ENCODE measurements at places on chromosomes 7 and 10.

GRCh38 chr7:3649250-3649649 is 348.2 kb downstream of the SDK1 start:
- no peak for DNase-seq

DNA sequence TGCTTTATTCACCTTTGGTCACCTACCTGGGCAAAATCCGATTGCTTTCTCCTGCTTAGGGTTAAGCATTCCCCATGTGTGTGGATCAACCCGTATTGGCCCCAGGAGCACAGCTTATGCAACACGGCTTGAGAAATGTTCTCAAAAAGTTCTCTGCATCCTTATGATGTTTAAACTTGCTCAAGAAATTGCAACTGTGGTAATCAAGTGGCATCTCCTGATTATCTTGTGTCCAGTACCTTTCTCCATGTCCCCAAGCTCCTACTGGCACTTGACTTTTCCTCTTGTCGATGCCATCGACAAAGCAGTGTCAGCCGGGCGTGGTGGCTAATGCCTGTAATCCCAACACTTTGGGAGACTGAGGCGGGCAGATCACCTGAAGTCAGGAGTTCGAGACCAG is 4.7 kb upstream of the PKD2L1 start:
- no peak for DNase-seq

- no peak for DNase-seq
Observed at GRCh38 chr7:30928254-30928872, 16.7 kb downstream of the AQP1 start.

DNA sequence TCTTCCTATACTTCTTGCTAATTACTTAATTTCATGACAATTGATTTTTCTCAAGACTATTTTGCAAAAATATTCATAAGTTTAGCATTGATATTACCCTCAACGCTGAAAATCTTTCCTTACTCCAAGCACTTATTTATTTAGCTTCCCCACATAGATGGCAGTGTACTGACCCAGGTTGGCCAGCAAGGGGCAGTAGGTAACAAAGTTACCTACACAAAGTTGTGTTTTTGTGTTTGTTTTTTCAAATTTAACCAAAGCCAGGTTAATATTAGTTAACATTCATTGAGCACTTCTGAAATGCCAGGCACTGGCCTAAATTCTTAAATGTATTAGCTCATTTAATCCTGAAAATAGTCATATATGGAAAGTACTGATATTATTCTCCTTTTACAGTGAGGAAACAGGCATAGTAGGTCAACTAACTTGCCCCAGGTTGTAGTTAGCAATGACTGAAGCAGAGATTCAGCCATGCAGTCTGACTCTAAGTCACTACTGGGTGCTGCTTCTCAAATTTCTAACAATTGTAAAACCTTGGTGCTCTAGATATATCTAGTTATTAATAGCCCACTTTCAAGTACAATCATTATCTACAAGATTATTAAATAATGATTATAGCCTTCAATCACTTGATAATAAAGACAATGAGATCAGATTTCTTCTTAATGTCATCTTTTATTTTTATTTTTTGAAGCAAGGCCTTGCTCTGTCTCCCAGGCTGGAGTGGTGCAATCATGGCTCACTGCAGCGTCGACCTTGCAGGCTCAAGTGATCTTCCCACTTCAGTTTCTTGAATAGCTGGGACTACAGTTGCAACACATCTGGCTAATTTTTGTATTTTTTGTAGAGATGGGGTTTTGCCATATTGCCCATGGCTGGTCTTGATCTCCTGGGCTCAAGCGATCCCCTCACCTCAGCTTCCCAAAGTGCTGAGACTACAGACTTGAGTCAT is 5.8 kb upstream of the GGCT start:
- no peak for DNase-seq

All from fibroblast of skin of left biceps (primary cell).